Stimulated activated CD4-positive, alpha-beta T cell treated with anti-CD3 and anti-CD28 coated beads, Interleukin-15, amount 100 ng/mL, for 1 hour (primary cell): ENCODE measurements at places on chromosomes 6 and 20.

GRCh38 chr6:128981716-128982115, 98.8 kb downstream of the LAMA2 start:
- no peak for DNase-seq

DNA sequence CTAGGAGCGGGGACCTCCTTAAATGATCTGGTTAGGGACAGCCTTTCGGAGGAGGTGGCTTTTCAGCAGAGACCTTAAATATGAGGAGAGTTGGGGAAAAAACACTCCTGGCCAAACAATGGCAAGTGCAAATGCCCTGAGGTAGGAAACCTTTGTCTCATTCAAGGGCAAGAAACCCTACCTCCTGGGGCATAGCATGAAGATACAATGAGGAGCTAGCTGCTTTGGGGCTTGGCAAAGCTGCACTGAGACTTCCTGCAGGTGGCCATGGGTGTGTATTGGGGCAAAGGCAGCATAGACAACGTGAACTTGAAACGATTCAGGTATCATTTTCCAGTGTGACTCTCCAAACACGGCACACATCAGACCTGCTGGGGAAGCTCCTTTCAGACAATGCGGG, 30.7 kb downstream of the PMEPA1 start:
- DNase-seq = no peak

DNA sequence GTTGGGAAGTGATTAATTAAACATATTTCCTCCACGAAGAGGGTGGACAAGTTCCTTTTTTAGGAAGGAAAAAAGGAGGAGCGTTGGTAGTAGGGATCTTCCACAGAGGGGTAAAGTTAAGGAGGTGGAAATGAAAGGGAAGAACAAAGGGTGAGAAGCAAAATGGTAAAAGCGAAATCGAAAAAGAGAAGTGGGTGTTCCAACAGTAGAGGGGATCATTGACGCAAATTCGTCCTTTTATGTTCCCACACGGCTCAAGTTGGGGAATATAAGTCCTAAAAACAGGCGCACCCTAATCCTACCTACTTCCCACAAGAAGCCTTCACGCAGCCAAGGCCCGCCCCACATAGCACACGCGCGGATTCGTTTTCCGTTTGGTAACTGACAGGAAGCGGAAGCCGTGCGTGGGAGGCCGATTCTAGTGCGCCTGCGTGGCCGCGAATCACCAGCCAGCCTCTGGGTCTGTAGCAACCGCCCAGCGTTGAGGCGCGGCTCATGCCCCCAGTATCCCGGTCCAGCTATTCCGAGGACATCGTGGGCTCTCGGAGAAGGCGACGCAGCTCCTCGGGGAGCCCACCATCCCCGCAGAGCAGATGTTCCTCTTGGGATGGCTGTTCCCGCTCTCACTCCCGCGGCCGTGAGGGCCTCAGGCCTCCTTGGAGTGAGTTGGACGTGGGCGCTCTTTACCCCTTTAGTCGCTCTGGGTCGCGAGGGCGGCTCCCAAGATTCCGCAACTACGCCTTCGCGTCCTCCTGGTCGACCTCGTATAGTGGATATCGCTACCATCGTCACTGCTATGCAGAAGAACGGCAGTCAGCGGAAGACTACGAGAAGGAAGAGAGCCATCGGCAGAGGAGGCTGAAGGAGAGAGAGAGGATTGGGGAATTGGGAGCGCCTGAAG, at the start of gene NKAPL:
Gene NKAPL, plus strand, starts transcription at position 421 of the 901 bp plus-strand sequence. Its CDS starts 75 bp downstream, at position 496.
- no peak for DNase-seq

DNA sequence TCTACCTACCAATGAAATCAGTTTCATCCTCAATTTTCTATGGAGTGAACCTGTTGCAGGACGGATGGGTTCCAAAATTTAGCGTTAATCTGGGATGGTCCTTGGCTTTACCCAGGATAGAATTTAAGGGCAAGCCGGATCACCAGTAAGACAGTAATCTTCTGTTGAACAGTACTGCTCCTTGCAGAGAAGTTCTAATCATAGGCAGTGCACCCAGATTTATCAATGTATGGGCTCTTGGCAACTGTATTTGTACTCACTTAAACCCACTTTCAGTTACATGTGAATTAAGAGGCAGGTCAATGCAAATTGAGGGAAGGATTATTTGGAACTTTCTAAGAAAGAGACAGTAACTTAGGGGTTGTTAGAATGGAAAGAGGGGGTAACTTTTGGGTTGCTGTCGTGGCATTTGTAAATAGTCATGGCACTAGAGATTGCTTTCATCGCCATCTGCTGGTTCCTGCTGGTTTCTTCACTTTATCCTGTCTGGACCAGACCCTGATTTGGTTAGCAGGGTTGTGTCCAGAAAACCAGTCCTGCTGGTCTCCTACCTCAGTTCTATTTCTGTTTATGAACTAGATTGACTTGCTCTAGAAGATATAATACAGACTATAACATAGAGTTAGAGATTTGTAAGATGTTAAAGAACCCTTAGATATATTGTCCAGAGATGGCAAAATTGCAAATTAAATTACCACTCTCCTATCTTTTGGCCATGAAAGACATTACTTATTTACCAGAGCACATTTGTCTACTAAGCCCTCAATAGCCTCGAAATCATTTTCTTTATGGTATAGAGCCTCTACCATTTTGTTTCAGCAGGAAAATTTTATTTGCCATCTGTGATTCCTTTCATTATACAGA, 646.3 kb downstream of the UTRN start:
- DNase-seq = no peak

DNA sequence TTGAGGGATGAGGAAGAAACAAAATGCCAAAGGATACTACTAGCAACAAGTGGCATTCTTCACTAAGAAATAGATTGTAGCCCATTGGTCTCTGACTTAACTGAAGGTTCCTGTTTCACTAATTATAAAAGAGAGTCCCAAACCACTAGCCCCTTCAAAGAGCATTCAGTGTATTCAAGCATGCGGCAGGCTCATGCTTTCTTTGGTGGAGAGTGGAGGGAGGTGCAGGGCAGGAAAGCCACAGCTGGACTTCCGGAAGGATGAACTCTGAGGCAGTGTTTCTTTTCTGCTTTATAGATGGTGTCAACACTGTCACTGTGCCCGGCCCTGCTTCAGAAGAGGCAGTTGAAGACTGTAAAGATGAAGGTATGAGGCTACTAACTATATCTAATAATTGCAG, 636.1 kb downstream of the KIF16B start:
- no peak for DNase-seq

GRCh38 chr6:133432021-133432989, 191.1 kb downstream of the EYA4 start:
- DNase-seq = no peak

DNA sequence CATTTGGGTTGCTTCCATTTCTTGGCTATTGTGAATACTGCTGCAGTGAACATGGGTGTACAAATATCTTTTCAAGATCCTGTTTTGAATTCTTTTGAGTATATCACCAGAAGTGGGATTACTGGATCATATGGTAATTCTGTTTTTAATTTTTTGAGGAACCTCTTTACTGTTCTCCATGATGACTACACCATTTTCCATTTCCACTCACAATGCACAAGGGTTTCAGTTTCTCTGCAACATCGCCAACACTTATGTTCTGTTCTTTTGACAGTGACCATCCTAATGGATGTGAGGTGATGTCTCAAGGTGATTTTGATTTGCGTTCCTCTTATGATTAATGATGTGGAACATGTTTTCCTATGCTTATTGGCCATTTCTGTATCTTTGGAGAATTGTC, 214.4 kb upstream of the ZFP64 start:
- no peak for DNase-seq

- peak; percentile 37 for DNase-seq
Observed at GRCh38 chr6:7261032-7261841, 51.8 kb downstream of the SSR1 start.

GRCh38 chr6:70414813-70415212, 1.5 kb downstream of the FAM135A start:
- no peak for DNase-seq

GRCh38 chr6:21842875-21843645, 249.5 kb downstream of the SOX4 start:
- no peak for DNase-seq

DNA sequence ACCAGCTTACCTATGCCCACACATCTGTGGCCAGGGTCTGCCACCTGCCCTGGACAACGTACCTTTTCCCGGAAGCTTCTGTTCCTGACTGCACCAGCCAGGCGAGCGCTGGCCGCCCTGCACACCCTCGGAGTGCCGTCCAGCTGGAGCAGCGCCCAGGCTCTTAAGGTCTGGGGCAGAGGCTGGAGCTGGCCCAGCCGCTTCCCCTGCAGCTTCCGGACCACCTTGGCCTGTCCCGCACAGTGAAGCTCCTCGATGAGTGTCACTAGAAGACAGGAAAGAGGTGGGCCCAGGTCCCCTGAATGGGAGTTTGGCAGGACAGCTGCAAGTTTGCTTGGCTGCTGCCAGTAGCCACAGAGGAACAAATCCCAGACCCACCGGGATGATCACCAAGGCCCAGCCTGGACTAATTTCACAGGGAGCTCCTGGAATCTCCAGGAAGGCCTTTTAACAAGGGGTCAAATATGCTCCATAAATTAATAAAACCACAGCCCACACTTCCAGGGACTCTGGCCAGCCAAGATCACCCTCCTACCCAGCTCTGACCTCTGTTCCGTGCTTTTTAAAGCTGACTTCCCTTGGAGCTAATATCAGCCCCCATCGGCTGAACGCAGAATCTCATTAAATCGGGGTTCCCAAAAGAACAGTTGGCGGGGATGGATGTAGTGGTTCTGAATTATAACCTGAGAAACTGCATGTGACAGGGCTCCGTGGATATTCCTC, 82.3 kb downstream of the PTPN1 start:
- DNase-seq = no peak

DNA sequence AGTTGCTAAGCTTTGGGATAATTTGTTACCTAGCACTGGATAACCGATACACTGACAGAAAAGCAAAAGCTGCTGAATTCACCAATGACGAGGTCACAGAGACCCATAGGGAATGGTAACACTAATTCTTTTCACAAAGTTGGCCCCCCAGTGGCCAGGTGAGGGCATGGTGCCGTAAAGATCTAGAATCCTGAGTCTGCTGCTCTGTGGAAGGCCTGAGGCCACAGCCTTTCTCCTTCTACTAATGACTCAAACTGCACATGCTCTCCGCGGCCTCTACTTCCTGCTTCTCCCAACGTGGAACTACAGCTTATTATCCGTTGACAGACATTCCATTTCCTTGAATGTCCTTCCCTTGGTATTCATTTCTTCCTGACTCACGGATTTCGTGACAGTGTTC, 127.1 kb downstream of the OPRM1 start:
- DNase-seq = no peak

DNA sequence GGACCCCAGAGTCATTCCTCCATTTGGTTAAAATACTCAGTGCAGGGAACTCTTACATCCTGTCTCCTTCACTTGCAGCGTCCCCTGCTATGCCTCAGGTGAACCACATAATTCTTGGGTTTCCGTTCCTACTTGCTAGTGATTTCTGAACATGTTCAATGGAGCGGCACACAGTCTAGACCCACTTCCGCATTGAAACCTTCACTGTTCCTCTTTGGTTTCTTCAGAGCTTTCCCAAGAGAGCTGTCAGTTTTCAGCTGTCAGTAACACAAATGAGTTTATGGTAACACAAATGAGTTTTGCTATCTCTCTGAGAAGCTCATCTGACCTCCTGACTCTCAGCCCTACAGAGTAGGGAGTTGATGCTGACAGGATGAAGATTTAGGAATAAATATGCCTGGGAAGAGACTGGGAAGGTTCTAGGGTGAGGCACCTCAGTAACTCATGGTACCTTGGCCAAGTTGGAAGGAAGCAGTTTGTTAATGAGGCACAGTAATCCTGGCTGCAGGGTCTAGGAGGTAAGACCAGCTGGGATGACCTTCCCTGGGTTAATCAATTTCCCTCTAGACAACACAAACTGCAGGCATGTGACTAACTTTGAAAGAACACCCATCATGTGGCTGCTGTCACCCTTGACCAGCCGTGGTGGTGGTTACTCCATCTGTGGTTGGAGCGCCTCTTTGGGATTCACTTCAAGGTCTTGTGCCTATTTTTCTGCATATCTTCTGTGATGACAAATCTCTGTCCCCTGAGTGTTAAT, 5.4 kb downstream of the SYS1 start:
- no peak for DNase-seq

DNA sequence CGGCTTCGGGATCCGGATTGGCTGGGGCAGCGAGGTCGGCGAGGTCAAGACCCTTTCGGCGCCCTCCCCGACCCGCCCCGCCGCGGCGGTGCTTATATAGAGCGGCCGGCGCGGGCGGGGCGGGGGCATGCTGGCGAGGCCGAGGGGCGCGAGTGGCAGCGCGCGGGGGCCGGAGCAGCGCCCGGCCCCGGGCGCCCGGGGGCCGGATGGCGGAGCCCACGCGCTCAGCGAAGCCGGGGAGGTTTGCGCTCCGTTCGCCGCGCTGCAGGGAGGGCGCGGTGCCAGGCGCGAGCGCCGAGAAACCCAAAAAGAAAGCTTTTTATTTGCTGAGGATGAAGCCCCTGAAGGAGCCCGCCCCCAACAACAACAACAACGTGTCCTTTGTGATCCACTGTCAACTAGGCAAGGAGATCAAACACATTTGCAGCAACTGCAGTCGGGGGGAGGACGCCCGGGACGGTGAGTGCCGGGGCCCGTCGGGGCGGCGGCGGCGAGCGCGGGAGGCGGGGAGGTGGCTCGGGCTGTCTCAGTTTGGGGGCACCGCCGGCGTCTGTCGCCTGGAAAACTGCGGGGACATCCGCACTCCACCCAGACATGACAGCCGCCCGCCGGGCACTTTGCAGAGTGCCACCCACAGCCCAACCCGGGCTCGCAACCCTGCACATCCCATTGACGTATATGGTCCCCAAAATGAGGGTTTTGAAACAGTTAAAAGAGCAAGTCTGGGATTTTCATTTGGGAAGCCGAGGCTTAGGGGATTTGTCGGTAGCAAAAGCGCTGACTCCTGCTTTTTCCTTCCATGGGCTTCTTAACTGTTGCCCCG, 297.3 kb downstream of the PHACTR1 start:
- DNase-seq = no peak

DNA sequence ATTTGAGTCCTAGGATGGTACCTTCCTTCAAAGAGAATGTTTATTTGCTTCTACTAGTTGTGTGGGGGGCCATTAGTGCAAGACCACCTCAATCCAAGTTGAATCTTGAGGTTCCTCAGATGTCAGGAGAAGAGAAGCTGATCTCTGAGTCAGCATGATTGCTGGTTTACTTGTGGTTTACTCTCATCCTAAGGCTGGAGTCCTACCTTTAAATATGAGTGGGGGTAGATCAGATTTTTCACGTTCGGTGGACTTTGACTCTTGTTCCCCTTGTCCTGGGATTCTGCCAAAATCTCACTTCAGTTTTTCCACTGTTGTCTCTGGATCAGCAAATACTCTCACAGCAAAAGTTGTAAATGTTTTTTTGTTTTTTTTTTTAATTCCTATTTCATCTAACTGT, 84.6 kb upstream of the F13A1 start:
- DNase-seq = no peak
